Activated T-cell treated with anti-CD3 and anti-CD28 coated beads, Interleukin-2, amount 50 U/mL, for 48 hours (primary cell): ENCODE measurements at places on chromosomes 1 and 21.

DNA sequence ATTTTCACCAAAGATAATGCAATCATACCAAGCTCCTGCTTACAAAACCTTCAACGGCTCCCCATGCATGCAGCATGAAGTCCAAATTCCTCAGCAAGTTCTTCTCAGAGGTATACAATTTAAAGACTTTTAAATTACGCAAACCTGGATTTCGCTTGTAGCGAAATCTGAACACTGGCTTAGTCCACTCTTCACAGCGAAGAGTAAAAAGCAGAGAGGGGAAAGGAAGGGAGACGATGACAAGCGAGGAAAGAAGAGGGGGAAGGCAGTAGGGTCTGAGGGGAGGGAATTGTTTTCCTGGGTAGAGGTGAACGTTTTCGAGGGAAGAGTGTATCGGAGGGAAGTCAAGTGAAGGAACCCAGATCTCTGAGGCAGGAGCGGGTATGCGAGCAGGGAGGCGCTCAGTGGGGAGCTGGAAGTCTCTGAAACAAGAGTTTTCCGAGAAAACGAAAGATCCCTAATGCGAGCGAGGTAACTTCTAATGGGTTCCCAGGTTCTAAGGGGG is 790 bp downstream of the TESK2 start:
- DNase-seq, result no peak

DNA sequence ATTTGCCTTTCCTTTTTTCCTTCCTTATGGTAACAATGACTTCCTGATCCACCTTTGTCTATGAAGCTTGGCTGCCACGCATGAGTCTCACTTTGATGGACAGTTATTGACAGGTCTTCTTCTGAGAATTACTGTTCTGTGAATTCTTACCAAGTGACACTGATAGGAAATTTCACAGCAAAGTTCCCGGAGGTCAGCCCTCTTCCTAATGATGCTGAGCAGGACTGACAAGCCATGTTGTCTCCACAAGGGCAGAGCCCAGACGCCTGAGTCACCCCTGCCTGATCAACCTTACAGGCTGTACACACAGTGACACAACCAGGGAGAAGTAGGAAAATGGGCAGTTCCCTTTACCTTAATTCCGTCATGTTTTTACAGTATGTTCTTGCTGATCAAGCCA is 44.2 kb downstream of the ZC3H11B start:
- DNase-seq, result no peak

DNA sequence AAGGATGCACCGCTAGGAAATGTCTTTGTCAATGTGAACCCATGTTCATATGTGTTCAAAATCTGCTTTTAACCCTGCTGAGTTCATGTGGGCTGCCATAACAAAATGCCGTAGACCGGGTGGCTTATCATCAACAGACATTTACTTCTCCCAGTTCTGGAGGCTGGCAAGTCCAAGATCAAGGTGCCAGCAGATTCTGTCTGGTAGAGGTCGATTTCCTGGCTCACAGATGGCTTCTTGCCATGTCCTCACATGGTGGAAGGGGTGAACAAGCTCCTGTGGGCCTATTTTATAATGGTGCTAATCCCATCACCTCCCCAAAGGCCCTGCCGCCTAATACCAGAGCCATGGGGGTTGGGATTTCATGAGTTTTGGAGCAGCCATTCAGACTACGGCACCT is 4.6 kb upstream of the CDCP2 start:
- no peak for DNase-seq

GRCh38 chr1:183262628-183263200 is 76.7 kb downstream of the LAMC2 start:
- DNase-seq, result no peak

DNA sequence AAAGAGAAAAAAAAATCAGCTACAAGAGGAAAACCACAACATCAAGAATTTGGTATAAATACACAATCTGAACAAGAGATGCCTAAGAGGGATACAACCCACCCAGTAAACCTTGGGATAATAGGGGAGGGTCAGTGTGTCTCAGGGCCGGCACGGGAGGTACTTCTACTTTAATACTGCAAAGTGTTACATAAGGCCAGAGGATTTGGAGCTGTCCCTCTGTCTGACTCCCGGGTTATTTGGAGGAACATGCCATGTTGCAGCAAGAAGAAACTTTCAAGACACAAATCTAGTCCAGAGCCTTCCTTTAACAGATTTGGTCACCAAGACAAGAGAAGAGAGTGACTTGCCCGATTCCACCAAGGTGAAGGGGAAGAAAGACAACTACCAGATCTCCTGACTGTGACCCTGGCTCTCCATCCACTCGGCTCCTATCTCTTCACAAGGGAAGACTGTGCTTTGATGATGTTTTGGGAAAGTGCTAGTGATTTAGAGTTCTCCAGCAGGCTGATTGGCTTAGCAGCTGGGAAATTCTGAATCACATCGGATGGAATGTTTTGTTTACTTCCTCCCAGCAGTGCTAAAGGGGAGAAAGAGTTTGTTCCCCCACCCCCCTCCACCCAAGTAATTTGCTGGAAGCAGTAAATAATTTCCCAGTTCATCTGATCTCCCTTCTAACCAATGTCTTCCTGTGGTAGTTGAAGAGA is 29.3 kb downstream of the SGIP1 start:
- no peak for DNase-seq

GRCh38 chr1:117179471-117179870 is 31.3 kb downstream of the VTCN1 start:
- DNase-seq, result no peak

DNA sequence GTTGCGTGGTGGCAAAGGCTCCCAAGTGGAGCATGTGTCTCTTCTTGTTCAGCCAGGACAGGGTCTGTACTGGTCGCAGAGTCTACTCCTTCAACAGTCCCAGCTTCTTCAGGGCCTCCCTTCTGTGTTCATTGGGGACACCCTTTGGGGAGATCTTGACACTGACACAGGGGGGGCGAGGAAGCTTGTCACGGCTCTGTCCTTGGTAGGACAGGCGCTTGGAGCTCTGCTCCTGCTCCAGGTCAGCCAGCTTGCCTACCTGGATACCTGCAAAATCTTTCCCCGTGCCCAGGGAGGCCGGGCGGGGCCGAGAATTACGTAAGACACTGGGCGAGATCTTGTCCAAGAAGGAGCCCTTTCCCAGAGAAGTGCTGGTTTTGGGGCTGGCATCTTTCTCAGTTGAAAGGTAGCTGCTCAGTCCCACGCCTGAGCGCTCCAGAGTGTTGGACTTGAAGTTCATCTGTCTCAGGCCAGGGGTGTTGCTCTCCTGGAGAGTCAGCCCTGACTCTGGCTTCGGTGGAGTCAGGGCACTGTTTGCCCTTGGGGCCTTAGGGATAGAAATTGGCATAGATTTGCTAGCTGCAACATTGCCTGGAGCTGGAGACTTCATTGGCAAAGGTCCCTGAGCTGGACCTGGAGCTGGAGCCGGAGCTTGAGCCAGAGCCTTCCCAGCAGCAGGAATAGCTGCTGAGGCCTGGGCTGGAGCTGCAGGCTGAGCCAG is 10.5 kb downstream of the C1orf116 start:
- no peak for DNase-seq
